Aorta (tissue), 5 donors: ENCODE measurements at places on chromosomes 13 and 19. TPM values are rescaled to one million over a fixed set of nuclear protein-coding genes. Genes with fewer than 3 reads are reported as not detected.

Gene HSH2D
- total RNA-seq, result 1.3 TPM

GRCh38 chr13:29594710-29595379 is 643 bp downstream of the SLC7A1 start:
- peak; percentile 94 for DNase-seq

GRCh38 chr13:97140611-97141010 is 81.5 kb upstream of the MBNL2 start:
- no peak for DNase-seq

- DNase-seq, result no peak
These were observed 91.0 kb downstream of the NHLRC3 start for GRCh38 chr13:39129213-39129612.

- DNase-seq, result peak; percentile 83
These were observed 19.8 kb downstream of the PAK4 start for GRCh38 chr19:39145180-39145953.

- DNase-seq, result no peak
These were observed 313.3 kb downstream of the DCLK1 start for GRCh38 chr13:35817642-35818607.
